ENCODE measurements at places on chromosomes 2 and 18.

- DNase-seq = peak; percentile 91
Observed at GRCh38 chr18:76450452-76451395, 44.3 kb downstream of the ZNF516 start.

DNA sequence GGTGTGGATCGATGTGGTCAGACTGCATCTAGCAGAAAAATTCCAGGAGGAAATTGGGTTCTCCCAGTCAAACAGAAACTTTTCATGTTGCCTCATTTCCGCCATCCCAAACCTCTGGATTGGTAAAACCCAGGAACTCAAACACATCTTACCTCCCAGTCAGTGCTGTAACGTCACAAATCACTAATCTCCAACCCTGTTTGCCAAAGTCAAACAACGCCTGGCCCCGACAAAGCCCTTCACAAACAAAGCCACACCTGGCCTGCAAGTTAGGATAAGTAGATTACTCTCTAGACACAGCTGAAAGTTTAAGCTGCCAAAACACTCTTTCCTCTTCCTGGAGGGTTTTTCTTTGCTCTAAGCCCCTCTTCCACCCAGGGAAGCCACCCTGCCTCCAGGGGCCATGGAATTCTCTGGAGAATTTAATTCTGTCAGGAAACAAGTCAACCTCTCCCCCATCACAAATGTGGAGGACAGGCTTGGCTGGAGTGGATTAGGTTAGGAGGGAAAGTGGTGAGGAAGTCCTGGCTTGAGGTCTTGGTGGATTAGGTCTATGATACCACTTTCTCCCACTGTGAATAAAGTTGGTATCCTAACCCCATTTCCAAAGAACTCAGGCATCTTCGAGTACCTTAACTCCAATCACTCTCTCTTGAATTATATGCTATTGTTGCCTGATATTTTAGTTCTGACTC, 86.7 kb downstream of the LYPD6B start:
- DNase-seq = no peak

- no peak for DNase-seq
Observed at GRCh38 chr2:141610564-141611175, 520.1 kb downstream of the LRP1B start.

DNA sequence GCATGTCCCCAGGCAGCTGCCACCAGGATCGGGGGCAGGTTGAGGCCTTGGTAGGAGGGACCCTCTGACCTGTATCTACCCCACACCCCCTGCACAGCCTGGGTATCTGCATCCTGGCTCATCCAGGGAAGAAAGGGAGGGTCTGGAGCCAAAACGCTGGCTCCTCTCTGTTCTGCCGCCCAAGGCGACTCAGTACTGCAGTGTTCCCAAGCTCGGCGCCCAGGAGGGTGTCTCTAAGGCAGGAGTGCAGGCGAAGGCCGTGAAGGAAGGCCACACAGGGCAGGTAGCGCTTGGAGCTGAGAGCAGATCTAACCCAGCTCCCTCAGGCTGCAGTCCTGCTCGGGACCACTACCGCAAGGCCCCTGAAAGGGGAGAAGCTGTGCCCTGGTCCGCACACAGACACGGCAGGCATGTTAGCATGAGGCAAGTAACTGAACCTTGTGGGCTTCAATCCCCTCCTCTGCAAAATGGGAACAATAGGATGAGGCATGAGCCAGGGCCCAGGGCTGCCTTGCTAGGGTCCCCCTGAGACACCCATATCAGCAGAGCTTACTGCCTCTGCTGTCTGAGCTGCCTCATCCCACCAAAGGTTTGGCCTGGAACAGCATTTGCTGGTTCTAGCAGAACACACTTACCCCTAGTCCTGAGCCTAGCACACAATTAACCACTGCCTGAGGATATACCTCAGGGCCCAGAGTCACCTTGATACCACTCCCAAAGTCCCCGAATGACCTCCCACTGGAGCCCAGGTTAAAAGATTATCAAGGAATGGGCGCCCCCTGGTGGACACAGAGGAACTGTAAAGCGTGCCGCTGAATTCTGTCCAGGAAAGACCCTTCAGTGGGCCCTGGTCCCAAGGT, 6.5 kb downstream of the PTMA start:
- DNase-seq = peak; percentile 60

DNA sequence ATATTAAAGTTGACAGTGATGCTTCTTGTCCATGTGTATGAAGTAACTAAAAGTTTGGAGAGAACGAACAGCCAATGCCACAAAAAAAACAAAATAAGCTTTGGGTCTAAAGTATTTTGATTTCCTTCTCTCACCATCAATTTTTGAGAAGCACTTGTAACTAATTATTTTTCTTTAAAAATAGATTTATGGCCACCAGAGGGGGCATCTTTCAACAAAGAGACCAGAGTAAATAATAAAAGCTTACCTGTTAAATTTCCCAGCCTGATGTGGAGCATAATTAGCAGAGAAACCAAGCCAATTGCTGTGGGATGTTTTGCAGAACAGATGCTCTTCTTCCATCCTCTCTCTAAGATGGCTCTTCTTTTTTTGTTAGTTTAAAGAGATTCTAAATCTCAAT, 29.0 kb downstream of the LINC00305 start:
- no peak for DNase-seq

GRCh38 chr2:83665894-83666293, 793.2 kb downstream of the SUCLG1 start:
- no peak for DNase-seq

DNA sequence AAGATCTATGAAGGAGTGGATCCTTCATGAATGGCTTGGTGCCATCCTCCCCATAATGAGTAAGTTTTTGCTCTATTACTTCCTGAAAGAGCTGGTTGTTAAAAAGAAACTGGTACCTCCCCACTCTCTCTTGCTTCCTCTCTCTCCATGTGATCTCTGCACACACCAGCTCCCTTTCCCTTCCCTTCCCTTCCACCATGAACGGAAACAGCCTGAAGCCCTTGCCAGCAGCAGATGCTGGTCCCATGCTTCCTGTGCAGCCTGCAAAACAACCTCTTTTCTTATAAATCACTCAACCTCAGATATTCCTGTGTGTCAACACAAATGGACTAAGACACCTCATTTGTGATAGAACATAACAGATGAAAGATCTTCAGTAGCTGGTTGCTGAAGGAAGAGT, 303.5 kb upstream of the ACVR2A start:
- peak; percentile 25 for DNase-seq

DNA sequence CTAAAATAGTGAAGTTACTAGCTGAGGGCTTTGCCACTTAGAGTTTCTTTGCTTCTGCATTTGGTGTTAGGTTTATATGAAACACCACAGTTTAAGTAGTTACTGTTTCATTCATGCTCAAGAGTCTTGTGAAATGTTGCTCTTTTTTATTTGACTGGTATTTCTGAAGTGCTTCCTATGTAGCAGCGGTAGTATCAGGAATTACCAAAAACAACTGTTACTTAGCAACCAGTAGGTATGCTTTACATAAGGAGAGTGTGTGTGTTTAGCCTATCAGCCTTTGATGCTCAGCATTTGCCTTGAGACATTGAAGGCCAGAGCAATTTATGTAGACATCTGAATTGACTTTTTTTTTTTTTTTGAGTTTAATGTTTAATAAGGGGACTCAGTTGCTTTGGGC, 3.6 kb downstream of the DIS3L2 start:
- peak; percentile 44 for DNase-seq

GRCh38 chr2:106869512-106870275, 16.3 kb downstream of the ST6GAL2 start:
- no peak for DNase-seq

- no peak for DNase-seq
Observed at GRCh38 chr18:210733-211132, 52.4 kb downstream of the USP14 start.

DNA sequence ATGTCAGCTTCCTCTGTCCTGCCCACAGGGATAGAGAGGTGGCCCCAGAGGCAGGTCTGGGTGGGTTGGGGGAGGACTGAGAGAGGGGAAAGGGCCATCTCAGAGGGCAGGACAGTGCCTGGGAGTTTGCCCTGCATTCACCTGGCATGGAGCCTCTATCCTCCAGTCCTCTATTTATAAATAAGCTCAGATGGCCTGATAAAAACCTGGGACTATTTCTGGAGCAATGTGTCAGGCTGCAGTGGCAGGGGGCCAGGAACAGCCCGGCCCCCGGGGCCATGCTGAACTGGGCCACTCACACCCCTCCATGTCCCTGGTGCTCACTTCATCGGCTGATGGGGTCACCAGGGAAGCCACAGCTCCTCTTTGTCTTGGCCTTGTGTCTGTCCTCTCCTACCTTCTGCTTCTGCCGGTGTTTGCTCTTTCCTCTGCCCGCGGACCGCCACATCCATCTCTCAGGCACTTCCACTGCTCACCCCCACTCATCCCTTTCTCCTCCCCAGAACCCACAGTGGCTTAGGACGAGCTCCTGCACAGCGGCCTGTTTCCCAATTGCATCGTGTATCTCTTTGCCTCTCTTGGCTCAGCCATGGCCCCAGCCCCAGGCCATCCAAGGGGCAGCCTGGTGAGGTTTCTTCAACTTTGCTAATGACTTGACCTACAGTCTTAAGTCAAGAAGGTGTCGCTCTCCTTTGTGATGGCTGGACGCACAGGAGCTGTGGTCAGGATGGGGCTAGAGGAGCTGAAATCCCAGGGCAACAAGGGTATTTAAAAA, 38.8 kb downstream of the SCTR start:
- DNase-seq = no peak

DNA sequence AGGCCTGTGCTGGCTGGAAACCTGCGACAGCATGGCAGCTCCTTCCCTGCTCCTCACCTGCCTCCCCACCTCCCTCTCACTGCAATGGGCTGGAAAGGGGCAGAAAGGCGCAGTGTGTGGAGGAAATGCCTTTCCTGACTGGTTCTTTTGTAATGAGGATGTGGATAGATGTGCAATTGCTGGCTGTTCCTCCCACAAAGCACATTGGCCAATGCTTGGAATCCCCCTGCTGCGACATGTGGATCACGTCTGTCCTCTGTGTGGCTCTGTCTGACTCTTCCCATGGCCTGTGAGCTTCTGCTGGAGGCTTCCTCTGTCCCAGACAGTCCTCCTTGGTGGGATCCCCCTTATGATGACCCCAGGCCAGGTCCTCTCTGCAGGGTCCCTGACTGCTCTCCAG, 172.5 kb downstream of the NCK2 start:
- peak; percentile 88 for DNase-seq

DNA sequence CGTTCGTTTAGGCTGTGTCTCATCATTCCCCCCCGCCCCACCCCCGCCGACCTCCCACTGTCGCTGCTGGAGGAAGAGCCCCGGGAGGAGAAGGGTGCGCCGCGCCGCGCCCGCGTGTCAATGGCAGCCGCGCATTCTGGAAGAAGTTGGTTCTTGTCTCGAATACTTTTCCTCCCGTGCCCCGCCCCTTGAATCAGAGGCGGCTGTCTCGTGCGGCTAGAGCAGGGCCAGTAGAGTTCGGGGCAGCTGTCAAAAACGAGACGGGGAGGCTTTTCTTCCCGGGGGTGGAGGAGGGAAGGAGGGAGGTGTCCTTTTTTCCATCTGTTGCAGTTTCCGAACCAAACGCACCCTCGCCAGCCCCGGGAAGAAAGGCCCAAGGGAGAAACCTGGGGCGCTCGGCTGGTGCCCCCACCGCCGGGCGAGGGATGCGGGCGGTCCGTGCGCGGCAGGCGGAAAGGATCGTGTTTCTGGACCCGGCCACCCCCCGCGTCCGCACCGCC, 410 bp upstream of the TGIF1 start:
- DNase-seq = no peak

DNA sequence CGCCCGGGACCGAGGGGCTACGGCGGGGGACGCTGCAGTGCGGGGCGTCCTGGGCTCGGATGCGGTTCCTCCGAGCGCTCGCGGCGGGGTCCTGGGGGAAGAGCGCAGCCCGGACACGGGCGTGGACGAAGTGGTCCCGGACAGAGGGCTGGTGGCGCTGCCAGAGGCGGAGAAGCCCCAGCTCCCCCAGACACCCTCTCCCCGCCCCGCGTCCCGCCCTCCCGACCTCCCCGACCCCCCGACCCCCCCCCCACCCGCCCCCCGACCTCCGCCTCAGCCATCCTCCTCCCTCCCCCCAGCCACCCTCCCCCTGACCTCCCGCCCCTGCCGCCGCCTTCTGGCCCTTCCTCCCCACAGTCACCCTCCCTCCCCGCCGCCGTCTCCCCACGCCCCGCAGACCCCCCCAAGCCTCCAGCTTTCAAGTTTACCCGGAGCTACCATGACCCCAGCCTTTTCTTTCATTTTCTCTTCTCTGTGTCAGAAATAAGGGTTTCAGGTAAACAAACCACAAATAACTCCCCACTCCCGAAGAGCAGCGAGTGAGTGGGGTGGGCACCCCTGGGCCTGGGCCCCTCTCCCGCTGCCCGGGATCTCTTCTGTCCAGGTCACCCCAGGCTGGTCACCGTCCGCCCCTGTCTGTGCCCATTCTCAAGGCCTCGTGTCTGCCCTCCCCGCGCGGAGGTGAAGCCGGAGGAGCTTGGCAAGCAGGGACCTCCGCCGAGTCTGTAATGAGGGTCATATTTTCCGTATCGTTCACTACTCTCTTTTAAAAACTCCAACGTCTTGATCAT, 5.1 kb downstream of the NFATC1 start:
- DNase-seq = no peak

DNA sequence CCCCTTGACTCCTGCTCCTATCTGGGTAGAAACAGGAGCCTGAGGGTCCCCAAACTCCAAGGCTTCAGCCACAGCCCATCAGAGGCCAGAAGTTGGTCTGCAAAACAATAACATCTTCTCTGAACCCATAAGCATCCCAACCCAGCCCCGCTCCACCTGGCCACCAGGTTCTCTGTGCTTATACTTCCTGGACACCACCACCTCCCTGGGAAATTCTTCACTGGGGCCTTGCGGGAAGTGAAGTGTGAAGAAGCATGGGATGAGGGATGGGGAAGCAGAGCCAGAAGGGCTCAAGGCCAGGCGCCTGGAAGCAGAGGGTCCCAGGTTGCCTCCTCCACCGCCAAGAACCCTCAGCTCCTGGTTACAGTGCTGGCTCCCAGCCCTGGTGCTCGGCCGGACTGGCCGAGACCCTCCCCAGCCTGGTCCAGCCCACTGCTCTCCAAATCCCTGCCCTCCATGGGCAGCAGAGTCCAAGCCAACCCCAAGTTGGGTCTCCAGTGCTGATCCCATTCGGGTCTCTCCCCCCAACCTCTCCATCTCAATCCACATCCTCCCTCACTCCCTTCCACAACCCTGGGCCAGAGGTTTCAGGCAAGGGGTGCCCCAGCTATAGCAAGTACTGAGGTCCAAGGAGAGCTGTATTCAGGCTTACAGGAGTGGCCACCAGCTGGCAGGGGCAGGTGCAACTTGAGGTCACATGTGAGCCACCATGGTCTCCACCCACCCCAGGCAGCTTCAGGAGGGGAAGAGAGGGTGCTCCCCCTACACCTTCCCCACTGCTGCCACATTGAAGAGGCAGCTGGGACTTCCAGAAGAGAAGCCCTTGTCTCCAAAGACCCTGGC, 60.7 kb downstream of the TNS1 start:
- DNase-seq = no peak

GRCh38 chr2:173647681-173648311, 293.1 kb downstream of the CDCA7 start:
- no peak for DNase-seq

DNA sequence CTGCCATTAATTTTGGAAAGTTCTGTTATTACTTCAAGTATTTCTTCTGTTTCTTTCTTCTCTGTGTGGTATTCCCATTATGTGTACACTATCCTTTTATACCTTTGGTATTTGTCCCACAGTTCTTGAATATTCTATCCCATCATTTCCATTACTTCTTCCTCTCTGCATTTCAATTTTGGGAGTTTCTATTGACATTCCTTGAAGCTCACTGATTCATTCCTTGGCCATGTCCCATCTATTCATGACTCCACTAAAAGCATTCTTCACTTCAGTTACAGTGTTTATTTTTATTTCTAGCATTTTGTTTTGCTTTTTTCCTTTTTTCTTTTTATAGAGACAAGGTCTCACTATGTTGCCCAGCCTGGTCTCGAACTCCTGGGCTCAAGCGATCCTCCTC, 30.3 kb downstream of the PROC start:
- no peak for DNase-seq
